ENCODE measurements at places on chromosomes 6 and 20.

GRCh38 chr20:48381353-48382120 lies 446.3 kb downstream of the PREX1 start:
- no peak for DNase-seq

- DNase-seq = no peak
Observed at GRCh38 chr20:16005915-16006493, 567.2 kb downstream of the KIF16B start.

DNA sequence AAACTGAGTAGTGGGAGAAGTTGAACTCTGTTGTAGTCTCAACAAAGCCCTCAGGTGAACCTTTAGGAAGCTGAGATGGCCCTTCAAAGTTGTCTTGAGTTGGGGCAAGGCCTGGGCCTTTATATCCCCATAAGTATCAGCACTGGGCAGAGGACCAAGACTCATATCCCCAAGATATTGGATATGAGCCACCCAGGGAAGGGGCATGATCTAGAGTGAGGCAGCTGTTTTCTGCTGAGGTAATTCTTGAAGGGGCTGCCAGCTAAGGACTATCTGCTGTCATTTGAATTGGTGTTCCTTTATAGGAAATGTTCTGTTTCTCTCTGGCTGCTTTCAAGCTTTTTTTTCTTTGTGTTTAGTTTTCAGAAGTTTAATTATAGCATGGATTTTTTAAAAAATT lies 140.7 kb upstream of the FLRT3 start:
- no peak for DNase-seq

DNA sequence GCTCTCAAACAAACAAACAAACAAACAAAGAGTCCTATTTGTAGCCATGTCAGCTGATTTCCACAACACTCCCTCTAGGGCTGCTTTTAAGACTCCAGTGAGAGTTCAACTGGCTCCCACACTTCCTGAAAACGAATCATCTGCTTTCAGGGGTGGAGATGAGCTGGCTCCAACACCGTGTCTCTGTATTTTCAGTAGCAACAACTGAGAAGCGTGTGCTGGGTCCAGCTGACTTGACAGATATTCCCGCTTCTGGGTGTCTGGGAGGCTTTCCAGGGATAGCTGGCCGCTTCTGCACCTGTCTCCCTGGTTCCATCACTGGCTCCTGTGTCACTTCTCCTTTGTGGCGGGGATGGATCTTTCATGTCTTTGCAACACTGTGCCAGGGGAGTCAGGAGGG lies 272.5 kb upstream of the SOX4 start:
- no peak for DNase-seq

DNA sequence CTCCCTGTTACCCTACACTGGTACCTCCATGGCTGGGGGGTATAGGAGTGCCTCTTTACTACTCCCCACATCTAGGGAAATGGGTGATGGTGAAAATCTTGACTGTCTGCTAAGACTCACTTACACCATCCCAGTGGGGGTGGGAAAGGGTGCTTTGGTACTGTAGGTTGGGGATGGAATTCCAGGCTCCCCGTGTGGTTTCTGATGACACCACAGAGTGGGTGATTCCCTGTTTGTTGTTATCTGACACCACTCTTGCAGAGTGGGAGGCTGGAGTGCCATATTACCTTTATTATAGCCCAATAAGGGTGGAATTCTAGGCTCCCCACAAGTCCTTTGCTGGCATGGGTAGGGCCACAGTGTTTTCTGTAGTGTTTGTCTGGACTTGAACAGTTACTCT lies 264.6 kb upstream of the MAN1A1 start:
- no peak for DNase-seq

All from iPS-NIHi11 (cell line).